ENCODE measurements at places on chromosomes 6 and 20. TPM values are rescaled to one million over a fixed set of nuclear protein-coding genes. Genes with fewer than 3 reads are reported as not detected.

SSTR4 gene
- total RNA-seq = not detected

FABP7 gene
- total RNA-seq = 630 TPM

PI16 gene
- 0.25 TPM for total RNA-seq

TRIM15 gene
- total RNA-seq = not detected

MACROD2 gene
- total RNA-seq = 41.8 TPM

MANEA gene
- total RNA-seq = 9.8 TPM

CPXM1 gene
- 10.1 TPM for total RNA-seq

LGSN gene
- 0.25 TPM for total RNA-seq

PAK5 gene
- total RNA-seq = 36.1 TPM

AIF1 gene
- total RNA-seq = 5.7 TPM

IPCEF1 gene
- total RNA-seq = 10.1 TPM

GSTA2 gene
- total RNA-seq = not detected

PTK7 gene
- 17.9 TPM for total RNA-seq

SCRT2 gene
- 4.7 TPM for total RNA-seq

MLN gene
- total RNA-seq = not detected

KCNQ5 gene
- 17.2 TPM for total RNA-seq

CFAP206 gene
- 1.2 TPM for total RNA-seq

BHLHE23 gene
- 0.25 TPM for total RNA-seq

RIPOR2 gene
- total RNA-seq = 21.4 TPM

MRAP2 gene
- total RNA-seq = 2.5 TPM

JPH2 gene
- under 0.01 TPM for total RNA-seq

CDKN1A gene
- 2.2 TPM for total RNA-seq

SIRT5 gene
- 12.8 TPM for total RNA-seq

SNRNP48 gene
- total RNA-seq = 12.5 TPM
